ENCODE measurements at places on chromosomes 11 and 22. TPM values are rescaled to one million over a fixed set of nuclear protein-coding genes. Genes with fewer than 3 reads are reported as not detected.

The MPST gene
- 124 TPM for polyA plus RNA-seq

The CD3E gene
- polyA plus RNA-seq = 0.05 TPM

The ETS1 gene
- polyA plus RNA-seq = 10.0 TPM

The OR51V1 gene
- not detected for polyA plus RNA-seq

The SLC6A5 gene
- not detected for polyA plus RNA-seq

The FOSL1 gene
- polyA plus RNA-seq = 11.6 TPM

The ACTN3 gene
- 46.2 TPM for polyA plus RNA-seq

The CADM1 gene
- polyA plus RNA-seq = 9.6 TPM

The HIKESHI gene
- 65.9 TPM for polyA plus RNA-seq

The PDGFD gene
- 1.1 TPM for polyA plus RNA-seq

The MFRP gene
- 0.02 TPM for polyA plus RNA-seq

The OR8D1 gene
- polyA plus RNA-seq = not detected

The OR10S1 gene
- not detected for polyA plus RNA-seq

The VPREB1 gene
- polyA plus RNA-seq = not detected

Measured in H1 (cell line).